Fibroblast of villous mesenchyme (primary cell): ENCODE measurements at places on chromosomes 1 and 21.

DNA sequence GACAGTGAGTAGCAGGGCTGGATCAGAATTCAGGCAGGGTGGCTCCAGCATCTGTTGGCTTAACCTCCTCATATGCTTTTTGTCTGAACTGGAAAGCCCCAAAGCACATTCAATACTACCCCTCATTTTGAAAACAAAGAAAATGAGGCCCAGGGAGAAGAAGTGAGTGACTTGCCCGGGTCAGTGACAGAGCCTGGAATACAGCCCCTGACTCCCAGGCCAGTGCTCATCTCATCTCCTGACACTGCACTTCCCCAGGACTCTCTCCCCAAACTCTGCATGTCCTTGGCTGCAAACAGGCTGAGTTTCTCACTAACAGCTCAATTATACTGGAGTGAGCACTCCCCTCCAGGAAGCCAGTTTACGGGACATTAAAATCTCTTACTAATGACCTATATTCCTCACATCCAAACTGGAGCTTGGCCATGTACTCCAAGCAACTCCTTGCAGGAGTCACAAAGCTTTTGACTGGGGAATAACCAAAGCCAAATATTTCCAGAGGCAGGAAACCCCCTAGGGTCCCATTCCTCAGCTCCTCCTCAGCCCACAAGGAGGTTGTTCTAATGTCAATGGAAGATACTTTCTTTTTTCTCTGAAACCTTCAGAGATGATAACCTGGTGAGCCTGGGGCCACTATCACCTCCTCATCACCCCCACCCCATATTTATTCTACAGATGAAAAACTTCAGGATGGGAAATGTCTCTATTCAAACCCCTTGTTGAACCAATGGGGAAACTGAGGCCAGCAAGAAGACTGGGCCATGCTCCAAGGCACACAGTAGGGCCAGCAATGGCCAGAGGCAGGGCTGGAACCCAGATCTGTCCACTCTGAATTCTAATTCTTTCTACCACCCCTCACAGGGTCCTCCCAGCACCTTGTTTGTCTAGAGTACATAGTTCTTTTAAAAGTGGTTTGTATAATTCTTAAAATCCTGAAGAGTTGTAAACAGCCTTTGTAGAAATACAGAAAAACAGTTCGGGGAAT, 127.0 kb downstream of the PLPP3 start:
- DNase-seq: no peak

- DNase-seq: peak; percentile 80
Measured at GRCh38 chr21:38881131-38881530, 75.4 kb downstream of the ETS2 start.

DNA sequence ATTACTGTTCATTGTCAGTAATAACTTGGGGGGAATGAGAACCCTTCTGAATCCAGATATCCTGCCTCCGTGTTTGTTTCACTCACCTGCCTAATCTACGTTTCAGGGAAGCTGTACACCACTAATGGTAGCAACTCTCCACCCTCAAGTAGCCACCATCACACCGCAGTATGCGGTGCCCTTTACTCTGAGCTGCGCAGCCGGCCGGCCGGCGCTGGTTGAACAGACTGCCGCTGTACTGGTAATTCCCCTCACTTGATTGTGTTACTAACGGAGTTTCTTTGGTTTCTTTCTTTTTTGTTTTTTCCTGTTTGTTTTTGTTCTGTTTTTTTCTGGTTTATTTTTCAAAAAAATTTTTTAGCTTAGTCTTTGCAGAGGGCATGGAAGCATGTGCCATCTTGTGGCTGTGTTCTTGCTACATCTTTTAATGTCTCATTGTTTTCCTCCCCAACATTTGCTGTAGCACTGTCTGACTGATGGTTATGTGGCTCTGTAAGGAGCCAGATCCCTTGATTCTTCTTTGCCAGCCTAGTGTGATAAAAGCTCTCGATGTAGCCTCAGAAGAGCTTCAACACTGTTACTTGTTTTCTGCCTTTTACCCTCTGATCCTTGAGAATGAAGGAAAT, 15.9 kb upstream of the OLFML3 start:
- DNase-seq: no peak

DNA sequence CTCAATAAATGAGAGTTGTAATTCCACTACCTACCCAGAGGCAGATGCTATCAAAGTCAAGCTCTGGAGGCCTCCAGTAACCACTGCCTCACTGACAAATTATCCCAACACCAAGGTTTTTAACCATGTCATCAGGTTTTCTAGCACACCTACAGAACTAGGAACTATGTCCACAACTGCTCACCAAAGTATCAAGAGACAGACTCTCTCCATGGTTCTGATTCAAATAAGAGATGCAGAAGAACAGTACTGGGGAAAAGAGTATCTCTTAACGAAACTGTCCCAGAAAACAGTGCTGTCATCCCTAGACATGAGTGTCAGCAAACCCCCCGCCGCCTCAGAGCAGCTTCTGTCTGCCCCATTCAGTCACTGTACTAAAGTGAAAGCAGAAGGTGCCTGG, 301.7 kb downstream of the OMA1 start:
- no peak for DNase-seq

GRCh38 chr1:185156288-185156853, 382 bp downstream of the TRMT1L start:
- peak; percentile 31 for DNase-seq

DNA sequence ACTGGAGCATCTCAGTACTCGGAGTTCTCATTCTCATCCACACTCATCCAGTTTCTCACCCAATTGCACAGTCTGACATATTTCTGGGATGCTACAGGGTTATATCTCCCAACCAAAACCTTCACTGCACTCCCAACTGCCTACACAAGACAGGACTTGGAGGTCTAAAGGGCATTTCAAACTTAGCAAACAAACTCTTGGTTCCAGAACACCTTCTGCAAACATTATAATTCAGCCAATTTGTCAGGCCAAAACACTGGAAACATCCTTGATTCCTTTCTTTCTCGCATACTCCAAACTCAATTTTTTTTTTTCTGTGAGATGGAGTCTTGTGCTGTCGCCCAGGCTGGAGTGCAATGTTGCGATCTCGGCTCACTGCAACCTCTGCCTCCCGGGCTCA, 7.9 kb downstream of the SLAMF1 start:
- no peak for DNase-seq

GRCh38 chr1:236016782-236017400, 48.0 kb downstream of the NID1 start:
- DNase-seq: peak; percentile 67

- no peak for DNase-seq
Measured at GRCh38 chr1:95640746-95641145, 406.7 kb downstream of the RWDD3 start.

DNA sequence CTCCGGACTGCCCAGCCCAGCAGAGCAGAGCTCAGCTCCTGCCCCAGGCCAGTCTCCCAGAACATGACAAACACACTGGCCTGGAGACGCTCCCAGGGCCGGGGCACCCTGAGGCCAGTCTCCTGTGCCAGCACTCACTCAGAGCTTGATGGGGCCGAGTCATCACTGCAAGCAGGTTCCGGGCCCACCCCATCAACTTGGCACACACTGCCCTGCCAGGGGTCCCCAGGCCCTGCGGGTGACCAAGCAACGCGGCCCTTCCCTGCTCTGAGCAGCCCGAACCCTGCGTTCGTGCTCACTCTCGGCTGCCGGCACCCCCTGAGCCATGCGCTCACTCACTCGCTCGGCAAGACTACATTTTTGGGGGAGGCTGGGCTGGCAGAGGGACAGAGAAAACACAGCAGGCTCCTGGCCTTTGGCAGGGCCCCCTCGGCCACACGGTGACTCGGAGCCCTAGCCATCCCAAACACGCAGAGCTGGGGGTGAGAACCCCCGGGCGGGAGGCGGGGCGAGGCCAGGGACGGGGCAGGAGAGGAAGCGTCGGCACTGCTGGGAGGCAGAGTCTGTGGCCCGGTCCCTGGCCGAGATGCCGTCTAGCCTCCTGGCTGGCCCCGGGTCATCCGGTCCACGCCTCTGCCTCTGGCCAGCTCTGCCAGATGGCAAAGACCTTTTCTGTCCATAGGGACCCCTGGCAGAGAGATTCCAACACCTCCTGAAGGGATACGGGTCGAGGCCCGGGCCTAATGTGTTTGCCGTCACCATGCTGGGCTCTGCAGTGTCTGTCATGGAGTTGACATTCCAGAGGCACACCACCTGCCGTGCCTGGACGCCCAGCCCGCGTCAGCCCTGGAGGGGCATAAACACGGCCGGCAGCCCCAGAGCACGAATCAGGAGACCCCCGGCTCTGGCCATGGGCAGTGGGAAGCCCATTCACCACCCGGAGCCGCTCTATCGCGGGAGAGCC, 68.0 kb downstream of the MEGF6 start:
- peak; percentile 23 for DNase-seq

DNA sequence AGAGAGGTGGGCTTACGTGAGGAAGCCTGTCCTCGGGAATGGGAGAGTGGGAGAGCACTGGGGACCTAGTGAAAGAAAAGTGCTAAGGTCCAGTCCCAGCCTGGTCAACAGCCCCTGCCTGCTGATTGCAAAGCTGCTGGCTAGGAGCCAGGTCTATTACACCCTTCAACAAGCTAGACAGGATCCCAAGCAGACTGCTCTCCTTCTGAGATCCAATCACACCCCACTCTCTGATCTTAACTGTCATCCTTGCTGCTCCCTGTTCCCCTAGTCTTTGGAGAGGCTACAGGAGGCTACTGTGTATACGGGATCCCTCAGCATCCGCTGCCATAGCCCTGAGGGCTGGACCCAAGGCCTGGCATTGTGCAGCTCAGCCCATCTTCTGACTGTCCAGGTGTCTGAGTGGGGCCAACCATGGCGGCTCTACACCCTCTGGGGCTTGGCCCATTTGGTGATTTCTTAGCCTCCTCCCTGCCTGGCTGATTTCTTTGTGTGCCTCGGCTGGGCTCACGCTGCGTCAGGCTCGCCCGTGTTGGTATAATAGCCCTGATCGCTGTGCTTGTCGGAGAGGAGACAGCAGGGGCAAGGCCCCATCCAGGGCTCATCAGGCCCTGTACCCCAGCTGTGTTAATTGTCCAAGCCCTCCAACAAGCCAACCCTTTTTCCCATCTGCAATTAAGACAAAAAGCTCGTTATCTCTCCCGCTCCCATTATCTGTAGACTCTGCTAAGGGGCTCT, 43.9 kb downstream of the NAV1 start:
- peak; percentile 79 for DNase-seq

GRCh38 chr1:153801028-153801625, 25.9 kb downstream of the SLC27A3 start:
- no peak for DNase-seq

DNA sequence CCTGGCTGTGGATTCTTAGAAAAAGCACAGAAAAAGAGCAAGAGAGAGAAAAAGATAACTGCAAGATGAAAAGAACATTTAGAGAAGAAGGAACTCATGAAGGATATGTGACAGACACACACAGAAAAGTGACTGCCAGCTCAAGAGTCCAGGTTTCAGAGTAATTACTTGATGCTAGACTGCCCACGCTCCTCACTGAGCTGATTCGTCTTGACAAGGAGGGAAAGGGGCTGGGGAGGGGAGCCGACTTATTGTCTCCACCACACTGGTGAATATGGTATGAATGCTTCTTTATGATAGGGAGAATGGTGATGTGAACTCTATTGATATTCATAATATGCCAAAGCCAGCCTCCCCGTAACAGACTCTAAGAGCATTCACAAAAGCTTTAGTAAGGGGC, 140.4 kb downstream of the BRINP2 start:
- no peak for DNase-seq

DNA sequence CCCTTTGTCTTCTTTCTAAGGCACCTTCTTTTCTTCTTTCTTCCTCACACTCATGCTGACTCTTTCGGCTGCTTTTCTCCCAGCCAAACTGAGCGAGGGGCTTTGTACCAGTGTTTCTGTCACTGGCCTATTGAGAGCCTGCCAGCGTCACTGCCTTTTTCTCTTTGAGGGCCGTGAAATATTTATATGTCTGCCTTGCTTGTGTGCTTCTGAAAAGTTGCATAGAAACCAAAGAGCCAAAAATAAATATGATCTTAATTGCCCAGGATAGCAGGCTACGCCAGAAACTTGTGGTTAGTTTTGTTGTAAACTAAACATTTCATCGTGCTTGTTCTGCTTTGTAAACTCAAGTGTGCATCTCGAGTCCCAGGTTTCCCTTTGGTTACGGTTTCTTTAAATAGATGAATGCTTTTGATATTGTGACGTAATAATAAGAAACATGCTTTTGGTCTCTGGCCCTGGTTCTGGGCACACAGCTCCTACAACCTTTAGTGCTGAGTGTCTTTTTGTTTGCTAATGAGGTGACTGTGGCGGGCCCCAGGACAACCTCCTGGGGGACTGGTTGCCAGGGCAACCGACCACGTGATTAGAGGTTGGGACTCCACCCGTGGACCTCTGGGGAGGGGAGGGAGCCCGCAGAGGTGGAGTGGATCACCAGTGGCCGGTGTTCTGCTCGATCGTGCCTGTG, 10.8 kb downstream of the SLC37A1 start:
- peak; percentile 69 for DNase-seq

GRCh38 chr1:193609592-193609991, 423.2 kb upstream of the B3GALT2 start:
- no peak for DNase-seq

- no peak for DNase-seq
Measured at GRCh38 chr1:229752679-229753078, 126.6 kb downstream of the URB2 start.

DNA sequence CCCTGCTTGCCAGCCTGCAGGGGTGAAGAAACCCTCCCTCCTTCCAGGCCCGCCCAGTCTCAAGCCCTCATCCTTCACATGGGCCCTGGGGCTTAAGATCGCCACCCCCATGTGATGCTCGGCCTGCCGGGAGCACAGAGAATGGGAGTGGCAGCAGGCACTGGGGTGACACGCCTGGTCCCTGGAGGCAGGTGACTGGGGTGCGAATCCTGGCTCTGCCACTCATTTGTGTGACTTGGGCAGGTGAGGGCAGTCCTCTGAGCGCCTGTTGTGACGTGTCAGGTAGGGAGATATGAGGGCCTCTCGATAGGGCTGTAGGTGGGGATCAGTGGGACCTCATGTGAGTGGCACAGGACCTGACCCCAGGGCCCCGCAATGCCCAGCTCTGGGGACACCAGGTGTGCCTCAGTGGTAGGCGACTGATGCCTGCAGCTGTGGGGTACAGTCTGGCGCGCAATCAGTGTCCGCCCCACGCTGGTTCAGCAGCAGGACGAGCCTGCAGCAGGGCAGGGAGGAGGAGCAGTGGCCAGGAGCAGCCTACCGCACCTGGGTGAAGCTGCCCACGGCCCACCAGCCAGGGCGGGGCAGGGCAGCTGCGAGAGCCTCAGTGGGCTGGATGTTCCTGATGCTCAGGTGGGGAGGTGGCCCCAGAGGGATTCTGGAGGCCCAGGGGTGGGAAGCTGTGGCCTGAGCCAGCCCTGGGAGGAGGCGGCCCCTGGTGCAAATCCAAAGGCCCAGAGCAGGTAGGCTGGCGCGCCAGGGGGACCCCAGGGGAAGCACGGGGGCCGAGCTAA, 6.2 kb downstream of the SH2D5 start:
- no peak for DNase-seq

DNA sequence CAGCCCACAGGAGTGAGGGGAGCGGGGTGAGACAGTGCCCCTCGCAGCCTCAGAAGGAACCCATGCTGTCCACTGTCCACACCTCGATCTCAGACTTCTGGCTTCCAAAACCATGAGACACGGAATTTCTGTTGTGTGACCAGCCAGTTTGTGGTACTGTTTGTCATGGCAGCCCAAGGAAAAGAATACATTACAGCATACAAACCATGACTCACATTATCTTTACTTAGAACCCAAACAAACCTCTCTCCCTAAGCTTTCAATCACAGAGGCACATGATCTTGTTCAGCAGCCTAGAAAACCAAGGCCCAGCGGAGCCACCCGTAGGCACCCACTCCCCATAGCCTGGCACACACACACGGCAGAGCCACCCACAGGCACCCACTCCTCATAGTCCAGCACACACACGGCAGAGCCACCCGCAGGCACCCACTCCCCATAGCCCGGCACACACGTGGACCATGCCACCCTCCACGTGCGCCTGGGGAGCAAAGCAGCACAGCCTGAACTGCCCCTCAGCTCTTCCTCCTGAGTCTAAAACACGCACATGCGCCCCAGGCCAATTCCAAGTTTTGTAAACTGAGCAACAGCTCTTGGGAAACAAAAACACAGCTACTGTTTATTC, 458 bp upstream of the KRTAP10-4 start:
- DNase-seq: no peak
